Iris pigment epithelial cell (primary cell): ENCODE measurements at places on chromosomes 6 and 20.
A peak's percentile ranks its signal among the peaks of the same experiment; 100 is the strongest.

DNA sequence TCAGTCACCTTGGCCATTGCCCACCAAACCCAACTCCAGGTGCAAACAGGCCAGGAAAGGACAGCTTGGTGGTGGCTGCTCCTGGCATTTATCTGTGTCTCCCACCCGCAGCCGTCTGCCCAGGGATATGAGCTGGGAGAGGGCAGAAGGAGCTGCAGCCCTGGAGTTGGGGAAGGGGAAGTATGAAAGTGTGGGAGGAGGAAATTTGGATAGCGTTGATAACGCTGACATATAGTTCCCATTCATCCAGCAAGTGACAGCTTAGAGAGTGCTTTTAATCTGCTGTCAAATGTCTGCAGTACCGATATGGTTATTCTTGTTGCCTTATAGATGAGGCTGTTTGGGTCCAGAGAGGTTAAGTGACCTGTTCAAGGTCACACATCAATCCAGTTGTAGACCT lies 741 bp downstream of the KCNK16 start:
- DNase-seq, result no peak

- no peak for DNase-seq
These were observed 108.2 kb downstream of the NOL4L start for GRCh38 chr20:32476684-32477593.

- no peak for DNase-seq
These were observed 112.5 kb downstream of the SNX5 start for GRCh38 chr20:17856024-17856564.

- no peak for DNase-seq
These were observed 45.6 kb downstream of the TGM2 start for GRCh38 chr20:38119446-38119845.

DNA sequence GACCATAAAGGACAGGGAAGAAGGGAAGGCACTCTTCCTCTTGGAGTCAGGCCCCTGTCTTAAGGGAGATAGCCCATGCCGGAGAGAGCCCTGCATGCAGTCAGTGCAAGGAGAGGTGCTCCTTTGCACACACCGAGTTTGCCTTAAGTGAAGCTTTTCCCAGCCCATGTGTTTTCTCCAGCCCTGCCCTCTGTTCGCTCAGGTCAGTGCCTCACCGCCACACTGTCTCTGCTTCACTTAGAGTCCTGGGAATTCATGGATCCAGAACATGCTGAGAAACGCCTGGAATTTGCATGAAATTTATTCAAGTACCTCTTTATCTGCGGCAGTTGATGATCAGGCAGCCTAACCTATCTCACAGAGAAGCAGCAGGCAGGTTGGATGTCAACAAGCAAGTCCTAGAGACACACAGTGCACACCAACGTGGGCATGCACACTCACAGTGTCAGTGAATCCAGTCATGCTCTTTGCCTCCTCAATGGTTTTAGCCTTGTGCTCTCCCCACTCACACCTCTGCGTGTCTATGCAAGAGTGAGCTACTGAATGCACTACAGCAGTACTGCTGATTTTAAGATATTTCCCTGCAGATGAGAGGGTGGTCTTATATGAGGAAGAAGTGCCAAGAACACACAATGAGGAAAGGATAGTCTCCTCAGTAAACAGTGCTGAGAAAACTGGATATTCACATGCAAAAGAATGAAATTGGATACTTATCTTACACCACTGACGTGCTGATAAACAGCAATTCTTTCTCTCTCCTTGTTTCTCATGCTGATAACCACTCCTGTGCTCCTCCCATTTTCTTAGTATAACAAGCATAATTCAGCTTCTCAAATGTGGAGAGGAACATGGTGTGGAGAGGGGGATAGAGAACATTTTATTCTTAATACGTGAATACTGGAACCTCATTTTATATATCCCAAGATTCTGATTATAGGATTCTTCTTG lies 295.1 kb upstream of the CDYL start:
- DNase-seq, result no peak

DNA sequence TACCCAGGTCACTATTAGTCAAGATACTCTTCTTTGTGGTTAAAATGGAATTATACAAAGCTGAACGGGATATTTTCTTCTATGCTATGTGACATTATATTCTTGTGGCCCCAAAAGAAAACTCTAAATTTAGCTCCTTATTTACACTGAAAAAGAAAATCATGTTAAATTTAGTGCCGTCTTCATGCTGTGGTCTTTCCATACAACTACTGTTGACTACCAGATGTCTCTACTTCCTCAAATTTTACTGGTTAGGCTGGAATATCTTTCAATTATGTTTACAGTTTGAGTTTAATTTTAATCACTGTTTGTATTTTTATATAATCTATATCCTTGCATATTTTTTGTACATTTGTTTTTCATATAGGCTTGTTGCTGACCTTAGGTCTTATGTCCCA lies 95.6 kb upstream of the FOXO3 start:
- no peak for DNase-seq

DNA sequence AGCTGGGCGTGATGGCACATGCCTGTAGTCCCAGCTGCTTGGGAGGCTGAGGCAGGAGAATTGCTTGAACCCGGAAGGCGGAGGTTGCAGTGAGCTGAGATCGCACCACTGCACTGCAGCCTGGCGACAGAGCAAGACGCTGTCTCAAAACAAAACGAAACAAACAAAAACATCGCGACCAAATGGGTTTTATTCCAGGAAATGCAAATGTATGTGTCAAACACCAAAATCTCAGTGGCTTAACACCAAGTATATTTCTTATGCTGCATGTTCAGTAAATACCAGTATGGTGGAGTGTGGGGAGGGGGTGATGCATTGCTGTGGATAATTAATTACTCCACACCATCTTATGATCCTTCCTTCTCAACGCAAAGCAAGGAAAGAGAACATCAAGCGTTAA lies 28.1 kb downstream of the ACTR5 start:
- no peak for DNase-seq

GRCh38 chr6:25233226-25233625 lies 45.9 kb upstream of the CARMIL1 start:
- no peak for DNase-seq

GRCh38 chr6:130293800-130294199 lies 71.0 kb upstream of the SAMD3 start:
- DNase-seq, result peak; percentile 74

DNA sequence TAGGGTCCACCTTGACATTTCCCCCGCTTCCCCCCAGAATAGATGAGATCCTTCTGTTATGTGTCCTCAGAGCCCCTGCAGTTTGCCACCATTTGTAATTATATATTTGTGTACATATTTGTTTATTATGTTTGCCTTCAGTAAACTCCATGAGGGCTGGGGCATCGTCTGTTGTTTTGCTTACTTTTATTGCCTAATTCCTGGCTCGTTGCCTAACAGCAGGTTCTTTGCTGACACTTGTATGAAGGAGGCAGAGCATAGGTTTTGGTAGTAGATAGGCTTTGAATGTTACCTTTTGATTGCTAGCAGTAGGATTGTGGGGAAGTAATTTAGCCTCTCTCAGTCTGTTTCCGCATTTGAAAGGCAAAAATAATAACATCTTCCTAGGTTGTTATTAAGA lies 9.9 kb downstream of the MAP3K4 start:
- DNase-seq, result peak; percentile 13

- DNase-seq, result no peak
These were observed 35.1 kb upstream of the PCMTD2 start for GRCh38 chr20:64220420-64220819.

- DNase-seq, result no peak
These were observed 837.1 kb downstream of the EPHA7 start for GRCh38 chr6:92582211-92582610.

DNA sequence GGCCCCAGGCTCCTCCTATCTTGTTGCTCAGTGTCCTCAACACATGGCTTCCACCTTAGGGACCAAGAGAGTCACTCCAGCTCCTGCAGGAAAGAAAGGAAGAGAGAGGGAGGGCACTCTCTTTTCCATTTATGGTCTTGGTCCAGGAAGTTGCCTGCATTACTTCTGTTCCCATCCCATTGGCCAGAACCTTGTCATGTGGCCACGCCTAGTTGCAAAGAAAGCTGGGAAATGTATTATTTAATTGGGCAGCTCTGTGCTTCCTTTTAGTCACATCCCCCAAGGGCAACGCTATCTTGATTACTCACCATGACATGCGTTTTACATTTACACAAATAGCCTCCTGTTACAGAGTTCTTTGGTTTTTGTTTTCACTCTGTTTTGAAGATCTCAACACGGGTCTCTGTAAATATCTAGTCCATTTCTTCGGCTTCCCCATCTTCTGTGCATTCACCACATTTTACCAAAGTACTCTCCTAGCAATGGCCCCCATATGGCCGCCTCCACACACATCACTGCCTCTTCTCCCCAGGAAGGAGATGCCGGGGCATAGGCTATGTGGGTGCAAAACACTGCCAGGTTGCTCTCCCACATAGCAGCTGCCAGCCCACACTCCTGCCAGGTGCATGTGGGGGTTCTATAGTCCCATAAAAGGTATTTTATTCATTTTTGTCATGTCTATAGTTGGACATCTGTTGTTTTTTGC lies 35.7 kb upstream of the ZMYND8 start:
- DNase-seq, result peak; percentile 97

GRCh38 chr6:134756374-134757025 lies 193.4 kb downstream of the ALDH8A1 start:
- no peak for DNase-seq

DNA sequence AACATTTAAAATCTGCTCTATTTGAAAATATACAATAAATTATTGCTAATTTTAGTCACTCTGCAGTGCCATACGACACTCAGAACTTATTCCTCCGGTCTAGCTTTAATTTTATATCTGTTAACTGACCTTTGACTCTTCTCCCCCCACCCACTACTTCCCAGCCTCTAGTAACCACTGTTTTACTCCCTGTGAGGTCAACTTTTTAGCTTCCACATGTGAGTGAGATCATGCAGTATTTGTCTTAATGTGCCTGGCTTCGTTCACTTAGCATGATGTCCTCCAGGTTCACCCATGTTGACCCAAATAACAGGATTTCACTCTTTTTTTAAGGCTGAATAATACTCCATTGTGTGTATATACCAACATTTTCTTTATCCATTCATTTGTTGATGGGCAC lies 80.8 kb downstream of the RPP40 start:
- DNase-seq, result no peak
